Anterior cingulate cortex (tissue), 58 donors: ENCODE measurements at places on chromosomes 12 and 14.
A peak's percentile ranks its signal among the peaks of the same experiment; 100 is the strongest.

DNA sequence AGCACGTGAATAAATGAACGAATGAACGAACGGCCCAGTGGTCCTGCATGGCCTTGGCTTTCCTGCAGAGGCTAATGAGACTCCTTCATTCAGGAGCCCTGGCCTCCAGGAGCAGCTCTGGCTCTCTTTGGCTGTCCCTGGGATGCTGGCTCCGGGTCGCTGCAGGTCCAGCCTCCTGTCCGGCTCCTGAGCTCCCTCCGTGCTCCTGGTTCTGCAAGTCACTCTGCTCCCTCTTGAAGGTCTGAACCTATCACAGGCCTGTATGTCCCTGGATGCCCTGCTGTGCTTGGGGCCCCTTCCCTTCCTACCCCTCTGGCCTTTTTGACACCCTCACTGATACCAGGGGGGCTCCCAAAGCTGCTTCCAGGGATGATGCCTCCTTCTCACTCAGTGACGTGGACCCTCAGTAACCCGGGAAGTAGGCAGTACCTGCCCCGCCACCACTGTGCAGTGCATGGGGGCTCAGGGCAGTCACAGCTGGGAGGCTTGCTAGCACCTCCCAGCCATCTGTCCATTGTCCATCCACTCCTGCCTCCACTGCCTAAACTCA, 133.7 kb upstream of the C14orf180 start:
- no peak for DNase-seq

DNA sequence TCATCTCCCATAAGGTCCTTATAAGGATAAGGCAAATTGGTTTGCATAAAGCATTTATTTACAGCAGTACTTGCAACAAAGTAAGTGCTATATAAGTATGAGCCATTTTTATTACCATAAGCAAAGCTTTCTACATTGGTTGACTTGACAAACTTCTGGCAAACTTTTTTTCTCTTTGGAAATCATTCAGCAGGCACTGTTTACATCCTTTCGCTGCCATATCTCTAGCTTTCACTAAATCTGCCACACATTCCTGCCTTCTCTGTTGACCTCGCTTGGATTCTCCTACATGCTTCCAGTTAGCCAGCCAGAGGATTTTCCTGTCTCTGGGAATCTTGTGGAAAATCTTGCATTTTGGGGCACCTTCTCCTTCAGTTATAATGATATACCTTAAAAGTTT, 21.8 kb upstream of the HDAC7 start:
- DNase-seq: no peak

DNA sequence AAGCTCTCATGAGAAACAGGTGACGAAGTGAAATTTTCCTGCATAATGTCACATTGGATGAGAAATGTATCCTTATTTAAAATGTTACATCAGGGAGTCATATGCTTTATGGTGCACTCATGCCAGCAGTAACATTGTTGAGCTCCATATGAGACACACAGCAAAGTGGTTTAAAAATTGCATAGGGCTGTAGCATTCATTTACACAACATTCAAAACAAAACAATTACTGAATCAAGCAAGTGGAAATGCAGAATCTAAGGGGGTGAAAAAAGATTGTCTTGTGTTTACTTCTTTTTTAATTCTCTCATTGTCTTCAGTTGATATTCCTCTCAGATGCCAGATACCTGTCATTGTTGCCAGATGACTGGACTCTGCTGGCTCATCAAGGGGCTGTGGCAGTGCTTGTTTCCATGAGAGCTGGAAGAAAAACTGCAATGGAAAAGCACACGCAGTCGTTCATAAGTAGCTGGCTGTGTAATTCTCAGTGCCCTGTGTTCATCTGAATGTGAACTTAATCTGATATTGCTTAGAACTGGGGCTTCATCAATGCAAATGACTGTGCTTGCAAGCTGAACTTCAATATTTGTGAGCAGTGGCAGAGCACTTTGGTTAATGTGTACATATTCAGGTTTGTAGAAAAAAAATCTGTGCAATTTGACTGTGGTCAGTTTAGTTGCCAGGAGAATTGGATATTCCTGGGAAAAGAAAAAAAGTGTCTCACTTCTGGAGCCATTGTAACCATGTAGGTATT, 305.6 kb downstream of the RAD51B start:
- no peak for DNase-seq

DNA sequence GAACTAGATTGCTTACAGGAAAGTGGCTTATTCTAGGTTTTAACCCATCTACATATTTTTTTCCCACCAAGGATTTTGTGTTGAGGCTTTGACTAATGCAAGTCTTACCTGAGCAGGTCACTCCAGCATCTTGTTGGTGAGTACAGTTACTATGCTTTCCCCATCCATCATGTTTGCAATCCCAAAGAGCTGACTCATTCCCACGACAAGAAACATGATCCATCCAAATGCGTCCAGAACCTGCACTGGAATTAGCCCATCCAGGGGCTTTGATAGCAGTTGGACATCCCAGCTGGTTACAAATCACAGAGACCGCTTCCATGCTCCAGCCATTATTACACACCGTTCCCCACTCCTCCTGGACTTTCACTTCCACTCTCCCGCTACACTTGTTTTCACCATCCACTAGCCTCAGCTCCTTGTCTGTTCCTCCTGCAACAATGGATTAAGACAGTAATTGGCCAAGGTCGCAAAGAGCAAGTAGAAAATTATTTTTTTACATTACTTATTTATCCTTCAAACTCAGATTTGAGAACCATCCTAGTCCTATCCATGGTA, 2.5 kb downstream of the CD163 start:
- no peak for DNase-seq

DNA sequence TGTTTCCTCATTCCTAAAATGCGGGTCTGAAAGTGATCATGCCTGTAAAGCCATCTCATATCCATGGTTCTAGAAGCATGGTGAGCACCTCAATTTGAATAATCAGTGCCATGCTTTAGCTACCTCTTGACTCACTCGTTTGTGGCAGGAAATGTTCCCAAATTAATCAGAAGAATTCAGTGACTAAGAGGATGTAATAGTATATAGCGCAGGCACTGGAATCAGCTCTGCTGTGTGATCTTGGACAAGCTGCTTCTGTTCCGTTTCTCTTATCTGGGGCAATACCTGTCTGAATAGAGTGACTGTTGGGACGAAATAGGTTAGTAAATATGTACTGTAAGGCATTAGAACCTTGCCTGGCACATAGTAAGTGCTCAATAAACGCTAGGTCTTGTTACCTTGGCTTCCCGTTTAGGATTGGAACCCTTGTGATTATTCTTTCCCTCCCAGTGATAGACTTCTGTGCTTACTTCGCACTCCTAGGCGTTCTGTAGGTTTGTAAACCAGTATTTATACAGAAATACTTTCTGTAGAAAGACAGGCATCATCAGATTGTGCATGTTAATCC, 820 bp upstream of the SMAGP start:
- no peak for DNase-seq

GRCh38 chr14:72894323-72894622, 372 bp upstream of the DPF3 start:
- no peak for DNase-seq

DNA sequence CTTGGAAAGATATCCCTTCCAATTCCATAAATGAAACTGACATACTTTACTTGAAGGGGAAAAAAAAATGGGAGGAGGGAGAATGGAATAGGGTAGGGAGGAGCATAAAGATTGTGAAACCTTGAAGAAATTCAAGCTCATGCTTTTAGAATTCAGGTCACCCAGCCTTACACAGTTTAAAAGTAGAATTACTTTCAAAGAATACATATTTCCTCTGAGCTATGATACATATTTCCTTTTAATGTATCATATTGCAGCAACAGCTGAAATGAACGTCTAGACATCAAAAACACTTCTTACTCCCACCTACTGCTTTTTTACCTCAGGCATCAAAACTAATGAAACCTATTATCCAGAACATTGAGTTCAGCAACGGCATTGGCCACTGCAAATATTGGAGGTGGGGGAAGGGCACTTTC, 156.0 kb downstream of the MED13L start:
- DNase-seq: no peak

DNA sequence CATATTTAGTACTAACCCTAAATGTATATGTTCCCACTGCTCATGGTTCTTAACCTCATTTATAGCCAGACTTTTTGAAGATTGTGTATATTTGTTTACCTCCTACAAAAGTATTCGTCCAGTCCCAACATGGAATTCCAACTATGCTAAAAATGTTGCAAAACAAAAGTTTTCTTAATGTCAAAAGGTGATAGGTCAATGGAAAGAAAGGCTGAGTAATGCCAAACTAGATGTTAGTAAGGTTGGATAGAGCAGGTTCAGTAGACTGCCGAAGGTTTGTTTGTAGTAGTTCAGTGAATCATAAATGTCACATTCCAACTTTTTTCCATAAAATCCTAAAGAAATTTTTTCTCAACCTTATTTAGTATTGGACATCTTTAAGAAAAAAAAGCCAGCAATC, 874.5 kb downstream of the FLRT2 start:
- DNase-seq: no peak

- no peak for DNase-seq
These were observed 12.3 kb upstream of the GNG2 start for GRCh38 chr14:51848120-51848519.

DNA sequence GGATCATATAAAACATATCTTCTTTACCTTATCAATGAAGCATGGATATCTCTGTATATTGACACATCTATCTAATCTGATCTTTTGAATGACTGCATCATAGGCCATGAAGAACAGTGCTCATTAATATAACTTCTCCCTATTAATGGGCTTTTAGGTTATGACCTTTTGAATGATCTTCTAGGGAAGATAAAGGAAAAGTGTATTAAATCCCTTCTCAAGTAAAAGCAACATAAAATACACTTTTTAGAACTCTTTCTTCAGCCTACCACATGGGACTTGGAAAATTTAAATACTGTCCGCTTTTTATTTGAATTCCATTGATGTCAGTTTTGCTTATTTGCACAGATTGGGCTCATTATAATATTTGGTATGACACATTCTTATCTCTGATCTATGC, 425.4 kb downstream of the MED13L start:
- no peak for DNase-seq

- no peak for DNase-seq
These were observed 459.4 kb downstream of the ETNK1 start for GRCh38 chr12:23084236-23084995.

DNA sequence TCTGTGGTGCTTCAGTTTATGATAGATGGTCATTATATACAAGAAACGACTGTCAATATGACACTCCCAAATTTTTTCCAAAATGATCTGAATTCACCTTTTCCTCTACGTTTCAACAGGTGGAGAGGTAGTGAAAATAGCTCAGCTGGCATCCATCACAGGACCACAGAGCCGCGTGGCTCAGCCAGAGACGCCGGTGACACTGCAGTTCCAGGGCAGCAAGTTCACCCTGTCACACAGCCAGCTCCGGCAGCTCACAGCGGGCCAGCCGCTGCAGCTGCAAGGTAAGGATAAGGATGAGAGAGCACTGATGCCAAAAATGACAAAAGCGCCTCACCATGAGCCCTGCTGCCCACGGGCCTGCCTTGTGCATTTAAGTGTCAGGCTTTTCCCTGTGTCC, 73.9 kb downstream of the EP400 start:
- no peak for DNase-seq

GRCh38 chr12:123983822-123984485, 10.9 kb downstream of the ZNF664 start:
- DNase-seq: peak; percentile 14

DNA sequence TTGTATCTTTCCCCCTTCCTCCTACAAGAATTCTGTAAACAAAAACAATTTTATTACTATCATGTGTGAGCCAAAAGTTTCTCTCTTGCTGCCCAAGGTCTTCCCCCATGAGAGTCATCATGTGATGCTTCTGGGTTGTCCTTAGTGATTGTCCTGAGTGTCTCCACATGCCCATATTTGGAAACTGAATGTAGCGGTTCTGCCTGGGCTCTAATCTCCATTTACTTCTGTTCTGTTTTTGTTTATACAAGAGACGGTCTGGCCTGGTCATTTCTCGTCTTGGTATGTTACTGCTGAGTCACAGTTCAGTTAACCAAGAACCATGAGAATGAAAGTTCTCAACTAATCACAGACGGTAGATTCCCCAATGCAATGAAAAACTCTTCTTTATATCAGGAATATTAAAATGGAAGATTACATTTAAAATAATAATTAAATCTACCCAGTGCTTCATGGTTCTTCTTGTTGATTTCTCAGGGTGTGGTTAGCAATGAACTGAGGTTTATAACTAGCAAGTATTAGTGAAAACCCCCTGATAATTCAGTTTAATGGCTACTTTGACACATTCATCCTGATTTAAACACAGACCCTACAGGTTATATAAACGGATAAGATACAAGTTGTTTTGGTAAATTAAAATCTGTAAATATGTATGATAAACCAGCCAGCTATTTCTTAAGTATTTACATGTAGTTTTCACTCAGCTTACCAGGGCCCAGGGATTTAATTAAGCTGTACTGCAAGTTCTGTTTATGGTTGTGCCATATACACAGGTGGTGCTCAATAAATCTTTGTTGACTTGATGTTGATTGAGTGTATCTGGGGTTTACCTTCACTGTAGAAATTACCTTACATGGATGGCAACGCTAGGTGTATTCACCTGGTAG, 81.1 kb downstream of the PELI2 start:
- no peak for DNase-seq

GRCh38 chr14:79502136-79502750, 709.1 kb downstream of the DIO2 start:
- no peak for DNase-seq

DNA sequence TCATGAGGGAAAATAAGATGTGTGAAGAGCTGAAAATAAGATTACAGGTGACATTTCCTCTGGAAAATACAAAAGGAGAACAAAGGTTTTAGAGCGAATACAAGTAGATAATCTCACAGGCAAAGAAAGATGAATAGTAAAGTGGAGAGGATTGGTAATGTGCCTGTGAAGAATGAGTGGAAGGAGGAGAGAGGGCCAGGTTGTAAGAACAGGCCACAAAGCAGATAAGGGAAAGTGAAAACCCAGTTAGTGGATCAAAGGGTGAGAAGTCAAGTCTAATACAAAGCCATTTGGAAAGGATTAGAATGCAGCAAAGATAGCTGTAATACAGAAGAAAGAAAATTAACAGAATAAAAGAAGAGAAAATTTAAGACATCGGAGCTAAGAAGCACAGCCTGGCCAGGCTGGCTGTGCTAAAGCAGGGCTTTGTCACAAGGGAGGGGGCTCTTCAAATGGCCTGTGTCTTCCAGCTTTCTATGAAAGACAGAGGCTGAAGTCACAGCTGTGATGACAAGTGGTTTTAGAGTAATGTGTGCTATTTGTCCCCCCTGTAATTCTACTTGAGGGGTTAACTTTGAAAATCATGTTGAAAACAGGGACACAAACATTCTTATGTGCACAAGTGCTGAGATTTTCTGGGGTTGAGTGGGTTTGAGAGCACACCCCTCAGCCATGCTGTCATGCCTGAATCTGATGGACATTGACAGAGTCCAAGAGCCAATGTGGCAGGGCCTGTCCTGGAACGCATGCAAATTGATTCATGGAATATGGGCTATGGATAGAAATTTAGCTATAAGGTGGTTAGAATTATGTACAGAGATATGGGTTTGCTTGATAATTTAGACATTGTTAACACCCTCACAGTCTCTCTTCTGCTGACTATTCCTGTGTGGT, 344.5 kb upstream of the NAV3 start:
- DNase-seq: no peak
